Activated naive CD4-positive, alpha-beta T cell treated with anti-CD3 and anti-CD28 coated beads, Interleukin-2, amount 10 ng/mL, durations not matched to agents 7 days and 5 days (primary cell): ENCODE measurements at places on chromosomes 11 and 22.

DNA sequence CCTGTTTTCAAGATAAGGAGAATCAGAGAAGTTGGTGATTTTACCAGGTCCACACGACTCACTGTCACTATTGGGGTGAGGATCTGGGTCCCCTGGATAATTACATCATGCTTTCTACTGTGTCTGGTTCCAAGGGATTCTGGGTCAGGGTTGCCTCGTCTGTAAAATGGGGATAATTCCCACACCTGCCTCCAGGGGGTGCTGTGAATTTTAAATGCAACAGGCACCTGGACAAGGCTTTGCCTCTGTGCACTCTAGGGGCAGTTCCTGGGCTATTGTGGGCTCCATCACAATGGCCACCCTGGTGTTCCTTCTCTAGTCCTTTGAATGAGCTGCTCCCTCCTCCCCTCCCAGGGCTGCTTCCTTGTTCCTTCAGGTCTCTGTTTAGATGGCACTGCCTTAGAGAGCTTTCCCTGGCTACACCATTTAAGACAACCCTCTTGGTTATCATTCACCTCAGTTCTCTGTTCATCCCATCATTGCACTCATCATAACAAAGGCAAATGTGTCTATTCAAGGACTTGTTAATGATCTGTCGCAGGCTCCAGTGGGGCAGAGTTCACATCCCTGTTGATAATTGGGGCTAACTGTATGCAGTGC, 178.6 kb downstream of the MIAT start:
- DNase-seq = peak; percentile 69

GRCh38 chr11:119015054-119015611, 3.0 kb downstream of the RPS25 start:
- DNase-seq = no peak

- no peak for DNase-seq
Measured at GRCh38 chr22:38173641-38173906, 8.1 kb downstream of the PLA2G6 start.

DNA sequence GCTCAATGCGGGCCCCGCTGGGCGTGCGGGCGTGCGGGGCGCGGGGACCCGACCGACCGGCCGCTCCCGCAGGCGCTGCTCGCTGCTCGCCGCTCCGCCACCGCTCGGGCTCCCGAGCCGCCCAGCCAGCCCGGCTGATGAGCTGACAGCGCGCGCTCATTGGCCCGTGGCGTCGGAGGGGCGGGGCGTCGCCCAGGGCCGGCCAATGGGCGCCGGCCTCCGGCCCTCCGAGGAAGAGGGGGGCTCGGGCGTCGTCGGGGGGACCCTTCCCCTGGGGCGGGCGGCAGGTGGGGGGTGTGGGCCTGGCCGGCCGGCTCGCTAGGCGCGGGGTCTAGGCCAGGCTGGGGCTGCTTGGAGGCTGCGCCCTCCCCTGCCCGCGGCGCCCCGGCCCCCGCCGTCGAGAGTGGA, at the start of gene SCUBE1:
Gene SCUBE1, minus strand, starts transcription at position 111 of the 408 bp plus-strand sequence. CDS start 111 bp downstream, outside the sequence.
- DNase-seq = peak; percentile 61

- DNase-seq = no peak
Measured at GRCh38 chr11:8122173-8122764, 41.3 kb downstream of the TUB start.

DNA sequence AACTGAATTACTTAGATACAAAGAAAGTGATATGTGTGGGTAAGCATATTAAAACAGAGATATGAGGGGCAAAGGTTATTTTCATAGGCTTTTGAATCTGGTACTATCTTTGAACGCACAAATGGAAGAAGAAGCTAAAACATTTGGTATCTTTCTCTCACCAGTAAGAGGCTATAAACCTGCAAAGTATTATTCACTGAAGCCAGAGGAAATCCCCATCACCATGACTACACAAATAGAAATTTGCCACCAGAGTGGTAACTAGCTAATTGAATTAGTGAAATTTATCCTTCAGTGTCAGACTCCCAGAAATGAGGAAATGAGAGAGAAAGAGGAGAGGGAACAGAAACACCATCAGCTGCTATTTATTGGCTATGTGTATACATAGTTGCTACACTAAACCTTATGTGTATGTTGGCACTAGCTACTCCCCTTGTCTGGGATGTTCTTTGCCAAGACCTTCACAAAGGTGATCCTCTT, 503.4 kb downstream of the DLG2 start:
- no peak for DNase-seq

DNA sequence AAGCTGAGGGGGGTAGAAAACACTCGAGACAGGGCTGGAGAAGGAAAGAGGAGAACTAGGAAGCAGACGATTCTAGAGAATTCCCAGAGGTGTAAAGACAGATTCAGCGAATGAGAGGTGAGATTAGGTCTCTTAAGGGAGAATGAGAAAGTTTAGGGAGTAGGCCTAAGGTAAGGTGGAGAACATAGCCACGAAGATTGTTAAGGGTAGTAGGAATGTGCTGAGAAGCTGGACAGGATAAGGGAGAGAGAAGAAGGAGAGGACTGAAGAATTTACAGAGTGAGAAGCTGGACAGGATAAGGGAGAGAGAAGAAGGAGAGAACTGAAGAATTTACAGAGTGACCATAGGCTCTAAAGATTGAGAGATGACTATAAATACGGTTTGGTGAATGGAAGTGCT, 908 bp downstream of the PPME1 start:
- no peak for DNase-seq

DNA sequence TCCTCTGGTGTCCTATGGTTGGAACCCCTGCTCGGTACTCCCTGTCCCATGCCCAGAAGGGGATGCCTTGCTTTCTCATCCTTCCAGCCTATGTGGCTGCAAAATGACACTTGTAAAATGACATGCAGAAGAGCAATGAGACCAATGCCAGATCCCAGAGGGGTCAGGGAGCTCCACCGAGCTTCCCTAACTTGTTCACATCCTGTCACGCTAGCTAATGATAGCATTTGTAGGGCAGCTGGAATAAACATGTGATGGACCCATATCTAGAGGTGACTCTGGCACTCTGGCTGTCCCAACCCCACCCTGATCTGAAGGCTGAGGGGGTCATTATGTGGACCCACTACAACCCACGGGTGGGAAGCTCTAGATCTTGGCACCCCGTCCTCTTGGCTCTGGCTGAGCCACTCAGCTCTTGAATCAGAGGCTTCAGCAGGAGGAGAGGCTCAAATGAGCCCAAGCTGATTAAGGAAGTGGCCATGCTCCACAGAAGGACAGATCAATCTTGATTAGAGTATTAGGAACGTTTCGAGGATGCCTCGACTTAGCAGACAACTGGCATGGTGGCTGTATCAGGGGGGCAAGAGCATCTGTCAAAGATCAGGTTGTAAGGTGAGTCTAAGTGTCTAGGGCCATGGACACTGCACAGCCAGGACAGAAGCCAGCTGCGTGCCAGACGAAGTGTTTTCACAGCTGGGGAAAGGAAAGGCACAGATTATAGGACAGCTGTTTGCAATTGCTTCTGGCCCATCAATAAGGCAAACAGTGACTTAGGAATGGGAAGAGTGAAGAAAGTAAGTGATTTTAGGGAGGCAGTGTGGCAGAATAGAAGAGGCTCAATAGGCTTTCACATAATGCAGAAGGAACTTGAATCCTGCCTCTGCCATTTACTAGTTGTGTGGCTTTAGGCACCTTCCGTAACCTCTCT, 182.8 kb downstream of the KIRREL3 start:
- DNase-seq = no peak

DNA sequence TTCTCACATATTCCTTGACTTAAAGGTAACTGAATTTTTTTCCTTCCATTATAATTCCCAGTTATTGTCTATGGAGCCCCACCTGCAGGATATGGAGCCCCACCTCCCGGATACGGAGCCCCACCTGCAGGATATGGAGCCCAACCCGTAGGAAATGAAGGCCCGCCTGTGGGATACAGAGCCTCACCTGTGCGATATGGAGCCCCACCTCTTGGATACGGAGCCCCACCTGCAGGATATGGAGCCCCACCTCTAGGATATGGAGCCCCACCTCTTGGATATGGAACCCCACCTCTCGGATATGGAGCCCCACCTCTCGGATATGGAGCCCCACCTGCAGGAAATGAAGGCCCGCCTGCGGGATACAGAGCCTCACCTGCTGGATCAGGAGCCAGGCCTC, 28.1 kb downstream of the WBP2NL start:
- no peak for DNase-seq

- DNase-seq = peak; percentile 13
Measured at GRCh38 chr11:2530855-2531200, 86.0 kb downstream of the KCNQ1 start.

GRCh38 chr11:69567951-69568808, 72.8 kb upstream of the CCND1 start:
- no peak for DNase-seq

GRCh38 chr11:17121981-17122380, 44.5 kb upstream of the RPS13 start:
- DNase-seq = no peak

DNA sequence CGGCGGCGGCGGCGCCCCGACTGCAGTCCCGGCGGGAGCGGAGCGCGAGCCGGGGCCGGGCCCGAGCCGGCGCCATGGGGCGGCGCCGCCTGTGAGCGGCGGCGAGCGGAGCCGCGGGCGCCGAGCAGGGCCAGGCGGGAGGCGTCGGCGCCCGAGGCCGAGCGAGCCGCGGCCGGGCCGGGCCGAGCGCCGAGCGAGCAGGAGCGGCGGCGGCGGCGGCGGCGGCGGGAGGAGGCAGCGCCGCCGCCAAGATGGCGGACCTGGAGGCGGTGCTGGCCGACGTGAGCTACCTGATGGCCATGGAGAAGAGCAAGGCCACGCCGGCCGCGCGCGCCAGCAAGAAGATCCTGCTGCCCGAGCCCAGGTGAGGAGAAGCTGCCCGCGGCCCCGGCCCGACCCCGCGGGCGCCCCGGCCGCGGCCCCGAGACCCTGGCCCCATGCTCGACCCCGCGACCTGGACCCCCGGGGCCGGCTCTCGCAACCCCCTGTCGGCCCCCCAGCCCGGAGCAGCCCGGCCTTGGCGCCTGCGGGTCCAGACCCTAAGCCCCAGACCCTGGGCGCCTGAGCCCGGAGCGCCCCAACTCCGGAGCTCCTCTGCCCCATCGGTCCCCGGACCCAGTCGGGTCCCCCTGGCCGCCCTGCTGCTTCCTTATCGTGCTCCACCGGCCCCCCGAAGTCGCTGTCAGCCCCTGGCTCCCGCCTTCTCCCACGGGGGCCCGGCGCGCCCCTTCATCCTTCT, at the start of gene GRK2:
Gene GRK2, plus strand, starts transcription at position 25 of the 739 bp plus-strand sequence. Its CDS starts 227 bp downstream, at position 252.
- DNase-seq = peak; percentile 59

- DNase-seq = no peak
Measured at GRCh38 chr11:502288-503178, 4.5 kb downstream of the RNH1 start.

GRCh38 chr11:83648610-83649527, 362.7 kb upstream of the CCDC90B start:
- no peak for DNase-seq

GRCh38 chr11:3823303-3823702, 14.9 kb downstream of the PGAP2 start:
- no peak for DNase-seq

GRCh38 chr11:72037554-72038311, 39.0 kb downstream of the IL18BP start:
- no peak for DNase-seq

DNA sequence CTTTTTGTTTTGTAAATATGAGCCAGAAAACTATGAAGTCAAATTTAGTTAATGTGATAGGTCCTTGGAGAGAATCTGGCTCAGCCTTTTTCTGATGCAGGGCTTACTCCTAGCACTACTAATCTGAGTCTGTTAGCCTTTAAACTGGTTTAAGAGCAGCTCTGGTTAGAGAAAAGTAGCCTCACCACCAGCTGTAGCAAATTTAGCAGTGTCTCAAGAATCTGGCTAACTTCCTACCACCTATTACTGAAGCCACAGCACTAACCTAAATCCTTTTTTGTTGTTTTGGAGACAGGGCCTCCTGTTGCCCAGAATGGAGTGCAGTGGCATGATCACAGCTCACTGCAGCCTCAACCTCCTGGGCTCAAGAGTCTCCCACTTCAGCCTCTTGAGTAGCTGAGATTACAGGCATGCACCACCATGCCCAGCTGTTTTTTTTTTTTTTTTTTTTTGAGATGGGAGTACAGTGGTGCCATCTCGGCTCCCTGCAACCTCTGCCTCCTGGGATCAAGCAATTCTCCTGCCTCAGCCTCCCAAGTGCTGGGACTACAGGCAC, 13.9 kb downstream of the RBM4B start:
- no peak for DNase-seq

- DNase-seq = no peak
Measured at GRCh38 chr11:34288492-34288891, 69.3 kb downstream of the ABTB2 start.

- no peak for DNase-seq
Measured at GRCh38 chr11:19819148-19819547, 106.5 kb downstream of the NAV2 start.

GRCh38 chr11:67268081-67268961, 2.0 kb downstream of the GRK2 start:
- peak; percentile 77 for DNase-seq

DNA sequence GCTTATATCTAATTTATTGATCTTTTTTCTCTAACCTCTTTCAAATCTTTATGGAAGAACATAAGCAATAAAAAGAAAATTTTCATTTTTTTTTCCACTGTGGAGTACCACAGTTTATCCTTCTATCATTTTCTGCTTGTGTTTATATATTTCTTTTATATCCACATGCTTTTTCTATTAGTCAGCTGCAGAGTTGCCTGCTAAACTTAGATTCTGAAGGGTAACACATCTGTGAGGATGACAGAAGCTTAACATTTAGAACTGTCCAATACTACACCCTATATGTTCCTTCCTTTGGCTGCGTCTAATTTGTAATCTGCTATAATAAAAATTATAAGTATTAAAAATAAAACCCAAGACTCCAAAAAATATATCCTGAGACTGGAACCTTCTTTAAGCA, 20.8 kb downstream of the CCDC90B start:
- no peak for DNase-seq

DNA sequence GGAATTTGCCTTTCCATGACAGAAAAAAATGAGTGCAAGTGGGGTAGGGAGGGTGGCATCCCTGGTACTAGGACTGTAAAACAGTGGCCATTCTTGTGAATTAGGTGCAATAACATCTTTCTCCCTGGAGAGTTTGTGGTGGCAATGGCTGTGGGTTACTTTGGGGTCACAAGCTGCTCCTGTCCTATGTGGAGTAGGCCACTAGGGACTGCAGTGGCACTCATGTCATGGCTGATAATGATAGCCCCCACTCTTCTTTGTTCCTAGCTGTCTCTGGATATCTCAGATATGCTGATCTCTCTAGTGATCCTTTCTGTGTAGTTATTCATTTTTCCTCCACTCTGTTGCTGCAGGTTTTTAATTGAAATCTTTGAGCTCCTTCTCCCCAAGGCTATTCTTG, 270.5 kb upstream of the CHORDC1 start:
- DNase-seq = no peak

GRCh38 chr22:44658311-44658953, 43.6 kb upstream of the PRR5 start:
- no peak for DNase-seq

- DNase-seq = no peak
Measured at GRCh38 chr22:36411589-36412258, 24.0 kb upstream of the MYH9 start.
